Urinary bladder (tissue), 4 donors: ENCODE measurements at places on chromosomes 11 and 22. TPM values are rescaled to one million over a fixed set of nuclear protein-coding genes. Genes with fewer than 3 reads are reported as not detected.

DNA sequence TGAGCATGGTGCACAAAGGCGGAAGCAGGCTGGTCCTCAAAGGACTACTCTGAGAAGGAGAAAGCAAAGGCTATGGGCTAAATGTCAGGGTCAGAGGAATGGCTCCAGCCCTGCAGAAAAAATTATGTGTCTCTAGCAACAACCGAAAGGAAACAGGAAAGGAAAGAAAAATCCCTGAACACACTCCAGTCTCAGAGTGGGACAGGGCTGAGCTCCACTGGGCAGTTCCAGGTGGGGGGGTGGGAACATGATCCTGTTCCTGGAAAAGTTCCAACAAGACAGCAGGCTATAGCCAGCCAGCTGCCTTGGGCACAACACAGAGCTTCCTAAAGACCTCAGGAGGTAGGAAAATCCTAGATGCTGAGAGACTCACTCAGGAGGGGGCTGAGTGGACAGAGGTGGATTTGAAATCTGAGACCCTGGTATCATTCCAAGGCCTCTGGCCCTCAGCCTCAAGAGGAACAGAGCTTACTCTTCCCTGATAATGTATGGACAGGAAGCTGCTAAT is 1088.2 kb downstream of the TBC1D22A start:
- no peak for DNase-seq

DNA sequence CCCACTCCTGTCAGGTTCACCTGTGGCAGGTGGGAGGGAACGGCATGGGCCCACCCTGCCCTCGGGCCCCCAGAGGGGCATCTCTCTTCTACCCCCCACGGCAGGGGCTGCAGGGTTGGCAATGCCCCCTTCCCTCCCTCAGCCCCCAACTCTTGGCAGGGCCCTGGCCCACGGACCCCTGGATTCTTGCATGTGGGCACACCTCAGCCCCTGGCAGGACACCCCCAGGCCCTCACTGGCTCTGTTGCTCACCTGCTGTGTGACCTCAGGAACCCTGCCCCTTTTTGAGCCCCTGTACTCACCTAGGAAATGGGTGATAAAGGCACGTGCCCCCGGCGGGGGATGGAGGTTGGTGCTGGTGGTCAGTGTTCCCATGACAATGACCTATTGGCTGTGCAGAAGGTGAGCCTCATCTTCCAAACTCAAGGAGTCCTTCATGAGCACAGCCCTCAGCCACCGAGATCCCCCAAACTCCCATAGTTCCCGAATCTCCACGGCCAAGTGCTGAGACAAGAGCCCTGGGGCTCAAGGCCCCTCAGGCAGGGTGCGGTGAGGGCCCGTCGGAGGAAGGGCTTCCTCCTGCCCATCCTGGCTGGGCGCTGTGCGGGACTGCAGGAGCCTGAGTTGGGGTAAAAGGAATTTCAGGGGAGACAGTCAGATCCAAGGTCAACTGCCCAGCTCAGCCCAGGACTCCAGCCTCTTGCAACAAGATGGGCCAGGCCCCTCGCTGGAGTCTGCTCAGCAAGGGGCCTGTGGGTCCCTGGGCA is 198.2 kb downstream of the IGLL1 start:
- DNase-seq, result no peak

GRCh38 chr22:42091455-42091782 is 847 bp upstream of the NDUFA6 start:
- DNase-seq, result no peak

- DNase-seq, result no peak
Observed at GRCh38 chr11:115921540-115921939, 417.3 kb upstream of the CADM1 start.

GRCh38 chr11:92180664-92181251 is 43.9 kb upstream of the FAT3 start:
- DNase-seq, result no peak

- DNase-seq, result no peak
Observed at GRCh38 chr11:2933375-2934020, 4.3 kb upstream of the PHLDA2 start.

GRCh38 chr11:110430267-110431050 is 711 bp downstream of the FDX1 start:
- no peak for DNase-seq

GRCh38 chr11:121749691-121750090 is 296.9 kb upstream of the SORL1-AS1 start:
- DNase-seq, result no peak

DNA sequence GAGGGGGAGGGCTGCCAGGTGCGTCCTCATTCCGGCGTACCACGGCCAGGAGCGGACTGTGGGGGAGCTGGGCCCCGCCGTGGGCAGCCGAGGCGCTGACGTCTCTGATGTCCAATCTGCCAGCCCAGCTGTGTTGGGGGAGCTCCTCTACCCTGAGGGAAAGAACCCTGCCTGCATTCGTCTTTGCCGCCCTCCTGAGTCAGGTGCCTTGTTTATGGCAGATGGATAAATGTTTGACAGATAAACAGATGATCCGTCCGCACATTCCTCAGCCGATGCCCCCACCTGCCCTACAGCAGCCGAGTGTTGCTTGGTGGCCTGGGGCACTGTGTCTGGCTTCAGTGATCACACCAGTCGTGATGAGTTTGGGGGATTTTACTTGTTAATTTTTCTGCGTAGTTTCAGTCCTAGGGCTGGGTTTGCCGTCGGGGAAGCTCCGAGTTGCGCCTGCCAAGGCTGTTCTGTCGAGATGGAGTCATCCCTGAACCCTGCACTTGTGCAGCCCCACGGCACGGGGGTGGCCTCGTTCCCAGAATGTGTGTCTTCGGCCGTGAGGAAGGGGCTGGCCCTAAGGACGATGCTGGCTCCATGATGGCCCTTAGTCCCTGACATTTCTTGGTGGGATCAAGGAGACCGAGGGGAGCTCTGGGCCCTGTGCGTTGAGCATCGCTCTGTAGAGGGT is 1083.9 kb downstream of the BRD1 start:
- DNase-seq, result no peak

- DNase-seq, result no peak
Observed at GRCh38 chr11:45451766-45452440, 165.8 kb upstream of the SYT13 start.

- DNase-seq, result no peak
Observed at GRCh38 chr11:10680956-10681487, 12.5 kb downstream of the IRAG1 start.

- no peak for DNase-seq
Observed at GRCh38 chr11:2293984-2294925, 7.5 kb downstream of the C11orf21 start.

GRCh38 chr11:94305146-94305545 is 766 bp downstream of the IZUMO1R start:
- no peak for DNase-seq

GRCh38 chr22:36405671-36406538 is 18.1 kb upstream of the MYH9 start:
- no peak for DNase-seq

DNA sequence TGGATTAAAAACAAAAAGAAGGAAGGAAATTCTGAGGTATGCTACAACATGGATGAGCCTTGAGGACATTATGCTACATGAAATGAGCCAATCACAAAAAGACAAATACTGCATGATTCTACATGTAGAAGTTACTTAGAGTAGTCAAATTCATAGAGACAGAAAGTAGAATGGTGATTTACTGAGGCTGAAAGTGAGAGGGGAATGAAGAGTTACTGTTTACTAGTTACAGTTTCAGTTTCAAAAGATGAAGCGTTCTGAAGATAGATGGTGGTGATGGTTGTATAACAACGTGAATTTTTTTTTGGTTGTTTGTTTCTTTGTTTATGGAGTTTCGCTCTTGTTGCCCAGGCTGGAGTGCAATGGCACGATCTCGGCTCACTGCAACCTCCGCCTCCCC is 9.5 kb downstream of the OR5P2 start:
- DNase-seq, result no peak

- DNase-seq, result no peak
Observed at GRCh38 chr11:9838229-9838628, 174.4 kb downstream of the SWAP70 start.

GRCh38 chr22:46948411-46949144 is 186.1 kb downstream of the TBC1D22A start:
- no peak for DNase-seq

GRCh38 chr22:44127356-44127755 is 53.4 kb upstream of the PARVG start:
- DNase-seq, result no peak

- DNase-seq, result no peak
Observed at GRCh38 chr22:38467904-38468442, at the start of gene KDELR3. Gene KDELR3, plus strand, starts transcription at chr22:38468096. Its CDS starts 138 bp downstream, at chr22:38468234.

- no peak for DNase-seq
Observed at GRCh38 chr11:114036147-114036811, 23.2 kb upstream of the ZBTB16 start.

GRCh38 chr22:30105483-30105882 is 25.2 kb downstream of the HORMAD2 start:
- no peak for DNase-seq

GRCh38 chr11:111699579-111700156 is 66.5 kb downstream of the PPP2R1B start:
- DNase-seq, result no peak

DNA sequence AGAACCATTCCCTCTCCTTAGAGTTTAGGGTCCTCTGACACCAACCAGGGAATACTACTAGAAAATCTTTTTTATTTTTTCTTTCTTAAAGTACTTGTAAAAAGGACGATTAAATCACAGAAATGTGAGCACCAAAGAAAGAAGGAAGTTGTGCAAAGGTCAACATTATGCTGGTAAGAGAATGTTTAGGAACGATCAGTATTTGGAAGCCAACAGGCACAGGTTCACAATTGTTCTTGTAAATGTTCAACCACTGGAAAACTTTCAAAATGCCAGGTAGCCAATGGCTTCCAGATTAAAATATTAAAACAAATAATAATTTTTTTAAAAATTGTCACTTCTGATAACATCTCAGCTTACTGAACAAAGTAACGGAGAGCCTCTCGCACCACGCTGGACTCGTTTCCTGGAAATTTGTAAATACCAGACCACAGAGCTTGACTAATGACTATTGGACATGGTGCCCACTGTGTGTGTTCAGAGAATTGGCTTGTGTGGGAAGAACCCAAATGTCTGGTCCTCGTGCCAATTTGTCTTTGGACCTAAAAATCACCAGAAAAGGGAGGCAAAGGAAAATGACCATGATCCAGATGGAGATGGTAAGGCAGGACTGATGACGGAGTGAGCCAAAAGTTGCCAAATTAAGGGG is 20.8 kb downstream of the COMMD9 start:
- no peak for DNase-seq

- no peak for DNase-seq
Observed at GRCh38 chr11:4191031-4191571, 96.5 kb downstream of the RRM1 start.

- peak; percentile 77 for DNase-seq
Observed at GRCh38 chr22:21816787-21817496, 50.5 kb downstream of the MAPK1 start.

DNA sequence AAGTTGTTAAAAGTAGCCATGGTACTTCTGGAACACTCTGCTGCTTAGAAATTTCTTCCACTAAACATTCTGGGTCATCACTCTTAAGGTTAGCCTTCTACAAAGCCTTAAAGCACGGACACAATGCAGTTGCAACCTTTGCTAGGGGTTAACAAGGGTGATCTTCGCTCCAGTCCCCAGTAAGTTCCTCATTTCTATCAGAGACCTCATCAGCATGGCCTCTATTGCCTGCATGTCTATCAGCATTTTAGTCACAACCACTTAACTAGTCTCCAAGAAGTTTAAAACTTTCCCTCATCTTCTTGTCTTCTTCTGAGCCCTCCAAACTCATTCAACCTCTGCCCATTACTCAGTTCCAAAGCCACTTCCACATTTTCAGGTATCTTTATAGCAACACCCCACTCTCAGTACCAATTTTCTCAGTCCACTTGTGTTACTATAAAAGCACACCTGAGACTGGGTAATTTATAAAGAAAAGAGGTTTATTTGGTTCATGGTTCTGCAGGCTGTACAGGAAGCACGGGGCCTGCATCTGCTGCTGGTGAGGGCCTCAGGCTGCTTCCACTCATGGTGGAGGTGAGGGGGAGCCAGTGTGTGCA is 48.7 kb upstream of the TH start:
- no peak for DNase-seq

GRCh38 chr11:68821670-68822069 is 20.0 kb downstream of the CPT1A start:
- no peak for DNase-seq

GRCh38 chr11:43234881-43235280 is 76.9 kb upstream of the API5 start:
- DNase-seq, result peak; percentile 74

DNA sequence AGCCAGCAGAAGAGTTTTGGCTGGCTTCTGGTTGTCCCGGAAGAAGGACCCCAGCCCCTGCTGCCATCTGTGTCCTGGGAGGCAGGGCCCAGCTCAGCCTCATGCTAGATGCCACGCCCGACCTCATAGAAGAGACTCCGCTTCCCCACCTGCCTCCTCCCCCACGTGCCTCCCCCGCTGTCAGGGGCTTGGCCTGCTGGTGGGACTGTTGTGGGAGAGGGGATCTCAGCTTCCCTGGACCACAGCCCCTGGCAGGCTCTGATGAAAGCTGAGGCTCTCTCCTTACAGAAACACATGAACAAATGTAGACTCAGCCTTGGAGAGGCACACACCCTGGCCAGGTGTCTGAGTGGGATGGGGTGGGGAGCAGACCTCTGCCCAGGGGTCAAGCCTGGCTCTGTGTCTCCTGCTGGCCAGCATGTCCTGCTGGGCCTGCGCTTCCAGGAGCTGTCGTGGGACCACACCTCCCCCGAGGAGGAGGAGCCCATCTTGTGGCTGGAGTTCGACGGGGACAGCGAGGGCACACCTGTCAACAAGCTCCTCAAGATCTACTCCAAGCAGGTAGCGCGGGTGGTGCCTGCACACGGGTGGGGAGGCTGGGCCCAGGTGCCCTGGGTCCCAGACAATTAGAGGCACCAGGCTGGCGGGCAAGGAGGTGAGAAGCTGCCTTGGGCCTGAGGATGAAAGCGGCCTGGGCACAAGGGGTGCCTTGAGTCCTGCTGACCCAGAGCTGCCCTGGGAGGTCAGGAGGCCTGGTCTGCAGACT is 14.1 kb downstream of the FRMD8 start:
- DNase-seq, result no peak

DNA sequence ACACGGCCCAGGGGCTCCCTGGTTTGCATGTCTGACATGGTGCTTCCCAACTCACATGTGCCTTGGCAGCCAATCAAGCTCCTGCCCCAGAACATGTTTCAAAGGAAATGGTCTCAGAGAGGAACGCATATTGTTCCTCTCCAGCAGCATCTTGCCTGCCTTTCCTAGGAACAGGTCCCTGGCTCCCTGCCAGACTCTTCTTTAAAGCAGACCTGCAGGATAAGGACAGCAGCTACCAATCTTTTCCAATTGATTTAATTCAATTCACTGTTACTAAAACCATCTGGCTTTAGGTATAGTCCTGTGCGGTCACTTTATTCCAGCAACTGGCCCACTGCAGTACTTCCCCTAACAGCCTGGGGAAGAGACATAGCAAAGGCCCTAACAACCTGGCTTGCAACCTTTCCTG is 79.9 kb downstream of the AMBRA1 start:
- peak; percentile 66 for DNase-seq

Gene LRRC10B
- not detected for total RNA-seq

Gene PIH1D2
- 4.5 TPM for total RNA-seq

Gene GRM5
- total RNA-seq, result 0.53 TPM

Gene IGSF22
- total RNA-seq, result 0.21 TPM

Gene PLEKHA7
- total RNA-seq, result 8.1 TPM

Gene CCDC87
- not detected for total RNA-seq

Gene OR5D16
- not detected for total RNA-seq

Gene RCOR2
- total RNA-seq, result 1.9 TPM

Gene GGT1
- total RNA-seq, result 4.1 TPM

Gene UPK3A
- 88.9 TPM for total RNA-seq

Gene SERPINH1
- 489 TPM for total RNA-seq

Gene NPAS4
- 1.6 TPM for total RNA-seq
